GM23248 (cell line): ENCODE measurements at places on chromosomes 3 and 15.
A peak's percentile ranks its signal among the peaks of the same experiment; 100 is the strongest.

GRCh38 chr15:62777671-62778070, 264.9 kb upstream of the TPM1 start:
- DNase-seq: peak; percentile 64

DNA sequence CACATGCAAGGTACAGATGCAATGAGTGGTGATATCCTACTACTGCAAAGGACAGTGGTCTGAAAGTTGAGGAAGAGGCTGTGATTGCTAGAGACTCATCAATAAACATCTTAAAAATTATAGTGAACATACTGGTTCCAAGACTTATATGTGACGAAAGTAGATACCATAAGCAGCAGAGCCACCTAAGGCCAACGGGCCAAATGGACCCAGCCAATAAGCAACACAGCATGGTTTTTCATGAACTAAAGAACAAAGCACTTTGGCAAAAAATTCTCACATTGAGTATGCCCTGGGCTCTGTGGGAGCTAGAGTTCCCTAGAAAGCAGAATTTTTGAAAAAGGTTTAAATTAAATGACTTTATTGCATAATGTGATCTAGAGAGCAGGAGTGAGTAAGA, 272.1 kb downstream of the SI start:
- peak; percentile 3 for DNase-seq

DNA sequence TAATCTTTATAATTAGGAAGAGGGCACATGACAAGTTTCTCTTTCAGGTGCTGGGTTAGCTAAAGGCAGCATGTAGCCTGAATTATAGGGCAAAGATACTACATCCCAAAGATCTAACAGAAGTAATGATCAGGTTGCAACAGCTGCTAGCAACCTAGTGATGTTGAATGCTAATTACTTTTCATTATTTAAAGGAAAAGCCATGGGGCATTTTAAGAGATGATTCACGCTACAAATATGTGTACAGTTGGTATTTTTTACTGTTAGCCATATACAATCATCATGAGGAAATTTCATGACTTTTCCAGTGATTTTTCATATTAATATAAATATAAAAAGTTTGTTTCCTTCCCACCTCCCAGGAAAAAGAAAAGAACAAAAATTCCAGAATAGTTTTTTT, 43.0 kb downstream of the NEK10 start:
- peak; percentile 63 for DNase-seq

DNA sequence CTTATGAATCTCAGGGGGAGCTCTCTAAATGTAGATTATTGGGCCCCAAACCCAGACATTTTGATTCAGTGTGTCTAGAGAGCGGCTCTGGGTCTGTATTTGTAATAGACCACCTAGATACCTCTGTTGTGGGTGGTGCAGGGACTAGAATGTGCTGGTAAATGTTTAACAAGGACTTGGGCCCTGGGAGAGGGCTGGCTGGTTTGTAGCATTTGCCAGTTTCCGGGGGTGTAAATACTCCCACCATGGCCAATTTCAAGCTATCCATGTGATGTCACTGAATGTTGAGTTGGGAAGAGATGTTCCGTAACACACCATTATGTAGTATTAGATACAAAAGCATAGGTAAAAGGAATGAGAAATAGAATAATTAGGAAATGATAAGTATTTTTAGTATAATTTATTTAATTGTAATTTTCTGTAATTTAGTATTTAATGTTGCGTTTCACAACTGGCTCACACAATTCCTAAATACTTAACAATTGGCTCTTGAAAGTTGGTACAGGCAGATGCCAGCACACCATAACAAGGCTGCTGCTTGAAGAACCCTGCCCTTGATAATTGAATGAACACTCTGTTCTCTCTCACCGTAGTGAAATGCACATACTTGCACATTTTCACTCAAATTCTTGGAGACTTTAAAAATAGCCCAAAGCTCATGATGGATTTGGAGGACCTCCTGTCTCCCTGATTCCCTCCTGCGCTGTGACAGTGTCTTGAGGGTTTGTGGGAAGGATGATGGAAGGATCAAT, 359.2 kb upstream of the PROK2 start:
- no peak for DNase-seq

DNA sequence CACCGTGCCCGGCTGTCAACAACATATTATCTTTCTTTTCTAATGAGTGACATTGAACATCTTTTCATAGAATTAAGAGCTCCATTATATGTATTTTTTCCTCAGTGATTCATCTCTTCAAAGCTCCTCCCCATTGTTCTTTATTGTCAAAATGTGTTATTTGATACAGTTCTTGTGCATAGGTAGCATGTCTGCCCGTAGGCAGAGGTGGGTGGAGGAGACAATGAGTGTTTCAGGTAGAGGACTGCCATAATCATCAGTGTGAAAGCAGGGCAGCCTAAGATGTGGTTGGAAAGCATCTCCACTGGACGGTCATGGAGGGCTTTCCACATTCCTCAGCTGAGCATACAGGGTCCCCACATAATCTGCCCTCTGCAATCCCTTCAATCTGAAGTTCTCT, 452.0 kb upstream of the MCTP2 start:
- DNase-seq: no peak

DNA sequence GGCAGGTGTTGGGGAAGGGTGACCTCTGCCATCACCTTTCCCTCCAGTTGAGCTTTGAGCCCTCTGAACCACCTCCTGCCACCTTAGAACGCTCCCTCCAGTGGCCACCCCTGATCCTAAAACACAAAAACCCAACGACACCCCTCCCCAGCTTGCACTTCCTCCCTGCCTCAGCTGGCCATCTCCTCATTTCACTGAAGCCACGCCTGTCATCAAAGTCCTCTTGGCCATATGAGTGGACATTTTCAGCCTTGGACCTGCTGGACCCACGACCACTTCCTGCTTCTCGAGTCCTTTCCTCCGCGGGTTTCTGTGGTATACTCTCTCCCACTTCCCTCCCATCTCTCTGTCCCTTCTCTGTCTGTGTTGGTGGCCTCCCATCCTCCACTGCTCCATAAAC, 48.5 kb upstream of the NR2C2 start:
- no peak for DNase-seq

DNA sequence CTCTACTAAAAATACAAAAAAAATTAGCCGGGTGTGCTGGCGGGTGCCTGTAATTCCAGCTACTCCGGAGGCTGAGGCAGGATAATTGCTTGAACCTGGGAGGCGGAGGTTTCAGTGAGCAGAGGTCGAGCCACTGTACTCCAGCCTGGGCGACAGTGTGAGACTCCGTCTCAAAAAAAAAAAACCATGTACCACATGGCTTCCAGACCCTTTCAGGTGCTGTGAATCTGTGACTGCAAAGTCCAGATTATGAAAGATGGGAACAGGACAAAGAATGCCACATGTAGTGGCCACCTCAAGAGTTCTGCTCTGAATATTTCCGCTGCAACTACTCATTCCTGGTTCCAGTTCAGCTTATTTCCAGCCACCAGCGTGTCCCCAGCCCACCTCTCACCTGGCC, 8.4 kb upstream of the DCAF1 start:
- DNase-seq: no peak

DNA sequence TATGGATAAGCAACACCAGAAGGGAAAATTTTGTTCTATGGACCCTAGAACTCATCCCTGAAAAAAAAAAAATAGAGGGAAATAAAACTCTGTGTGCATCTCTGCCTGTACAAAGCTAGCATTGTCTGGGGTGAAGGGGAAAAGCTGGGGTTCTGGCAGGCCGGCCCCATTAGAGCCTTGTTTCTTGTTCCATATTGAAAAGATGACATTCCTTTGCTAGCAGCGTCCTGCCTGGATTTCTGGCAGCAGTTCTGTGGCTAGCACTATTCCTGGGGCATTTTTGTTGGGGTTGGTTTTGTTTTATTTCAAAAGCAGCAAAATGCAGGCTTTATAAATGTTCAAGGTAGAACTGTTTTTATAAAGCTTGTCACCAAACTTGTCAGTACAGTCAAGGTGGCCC, 45.2 kb downstream of the RARB start:
- peak; percentile 8 for DNase-seq

GRCh38 chr3:48929358-48930035, 10.9 kb downstream of the ARIH2 start:
- DNase-seq: no peak

GRCh38 chr3:57077630-57078343, 17.3 kb downstream of the SPATA12 start:
- no peak for DNase-seq

- DNase-seq: peak; percentile 56
Observed at GRCh38 chr3:124059580-124059979, 67.7 kb upstream of the ROPN1 start.

DNA sequence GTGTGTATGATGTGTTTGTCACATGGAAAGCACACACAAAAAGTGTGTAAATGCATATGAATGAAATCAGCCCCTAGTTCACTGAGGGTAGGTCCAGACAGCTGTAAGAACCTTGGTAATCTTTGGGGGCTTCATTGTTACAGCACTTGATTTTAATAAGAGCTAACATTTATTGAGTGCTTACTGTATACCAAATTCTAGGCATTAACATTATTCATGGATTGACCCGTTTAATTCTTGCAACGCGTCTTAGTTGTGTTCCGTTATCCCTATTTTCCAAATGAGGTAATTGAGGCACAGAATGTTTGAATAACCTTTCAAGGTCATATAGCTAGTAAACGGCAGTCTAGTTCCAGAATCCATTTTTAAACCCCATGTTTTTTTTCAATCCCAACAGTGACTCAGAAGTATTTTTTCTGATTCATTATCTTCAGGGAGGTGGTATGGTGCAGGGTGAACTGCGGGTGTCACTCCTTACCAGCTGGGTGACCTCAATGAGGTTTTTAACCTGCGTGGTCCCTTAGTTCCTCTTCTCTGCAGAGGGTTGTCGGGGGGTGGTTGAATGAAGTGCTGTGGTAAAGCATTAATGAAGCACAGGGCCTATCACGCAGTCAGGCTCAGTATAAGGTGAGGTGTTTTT, 14.2 kb downstream of the RAB8B start:
- DNase-seq: peak; percentile 39

DNA sequence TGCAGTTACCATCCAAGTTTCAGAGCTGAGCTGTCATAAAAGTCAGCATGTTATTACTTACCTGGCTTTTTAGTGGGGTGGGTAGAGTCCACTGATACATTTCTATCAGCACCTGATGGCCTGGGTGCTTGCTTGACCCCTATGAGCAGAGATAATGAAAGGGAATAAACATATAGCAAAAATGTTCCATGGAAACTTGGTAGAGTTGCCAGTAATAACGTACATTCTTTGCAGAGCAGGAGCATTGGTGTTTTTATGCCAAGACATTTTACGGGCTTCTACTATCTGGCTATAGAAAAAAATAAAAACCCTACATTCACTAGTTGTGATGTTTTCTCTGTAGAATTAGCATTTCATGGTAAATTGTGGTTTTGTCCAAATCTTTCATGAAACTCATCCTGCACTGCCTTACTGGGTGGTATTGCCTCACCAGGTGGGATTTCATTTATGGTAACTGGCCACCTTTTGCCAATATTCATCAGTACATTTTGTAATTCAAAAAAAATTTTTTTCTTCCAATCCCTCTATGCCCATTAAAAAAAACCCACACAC, 70.9 kb downstream of the TFG start:
- no peak for DNase-seq

DNA sequence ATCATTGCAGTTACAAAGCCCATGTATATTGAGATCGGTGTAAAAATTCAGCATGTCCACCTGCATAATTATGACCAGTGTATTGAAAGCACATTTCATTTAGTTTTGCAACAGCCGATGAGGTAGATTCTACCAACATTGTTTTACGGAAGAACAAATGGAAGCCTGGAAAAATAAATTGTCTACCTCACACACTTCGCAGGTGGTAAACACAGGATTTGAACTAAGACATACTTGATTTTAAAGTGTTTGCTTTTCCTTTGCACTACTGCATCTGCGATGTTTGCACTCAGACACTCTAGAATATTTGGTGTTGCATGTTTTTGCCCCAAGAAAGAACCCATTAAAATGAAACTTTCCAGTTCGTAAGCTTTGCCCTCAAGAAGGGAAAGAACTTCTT, 148.4 kb downstream of the PGPEP1L start:
- DNase-seq: no peak

GRCh38 chr3:56985460-56985859, 75.0 kb upstream of the SPATA12 start:
- no peak for DNase-seq

- peak; percentile 76 for DNase-seq
Observed at GRCh38 chr3:138935863-138936740, 10.8 kb downstream of the FOXL2 start.

DNA sequence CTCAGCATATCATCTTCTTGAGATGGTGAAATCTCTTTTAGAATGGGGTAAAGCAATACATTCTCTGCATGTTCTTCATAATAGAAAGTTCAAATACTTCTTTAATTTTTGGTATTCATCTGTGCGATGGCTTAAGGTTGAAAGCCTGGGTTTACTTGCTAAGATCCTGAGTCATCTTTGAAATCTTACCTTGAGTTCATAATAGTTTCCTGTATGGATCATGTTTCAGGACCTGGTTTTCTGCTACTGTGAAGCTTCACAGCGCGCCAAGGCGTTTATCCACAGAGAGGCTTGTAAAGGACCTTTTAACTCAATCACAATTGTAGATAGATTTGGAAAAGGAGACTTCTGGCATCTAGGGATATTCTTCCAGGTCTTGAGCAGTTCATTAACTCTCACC, 39.0 kb downstream of the MED12L start:
- DNase-seq: no peak

GRCh38 chr3:158763421-158763820, 31.2 kb upstream of the RARRES1 start:
- no peak for DNase-seq

- DNase-seq: peak; percentile 16
Observed at GRCh38 chr3:25424614-25425013, 3.4 kb upstream of the RARB start.

GRCh38 chr3:132268956-132269355, 48.3 kb upstream of the ACP3 start:
- peak; percentile 58 for DNase-seq

GRCh38 chr3:71537211-71537611, 46.3 kb downstream of the FOXP1 start:
- DNase-seq: peak; percentile 94

DNA sequence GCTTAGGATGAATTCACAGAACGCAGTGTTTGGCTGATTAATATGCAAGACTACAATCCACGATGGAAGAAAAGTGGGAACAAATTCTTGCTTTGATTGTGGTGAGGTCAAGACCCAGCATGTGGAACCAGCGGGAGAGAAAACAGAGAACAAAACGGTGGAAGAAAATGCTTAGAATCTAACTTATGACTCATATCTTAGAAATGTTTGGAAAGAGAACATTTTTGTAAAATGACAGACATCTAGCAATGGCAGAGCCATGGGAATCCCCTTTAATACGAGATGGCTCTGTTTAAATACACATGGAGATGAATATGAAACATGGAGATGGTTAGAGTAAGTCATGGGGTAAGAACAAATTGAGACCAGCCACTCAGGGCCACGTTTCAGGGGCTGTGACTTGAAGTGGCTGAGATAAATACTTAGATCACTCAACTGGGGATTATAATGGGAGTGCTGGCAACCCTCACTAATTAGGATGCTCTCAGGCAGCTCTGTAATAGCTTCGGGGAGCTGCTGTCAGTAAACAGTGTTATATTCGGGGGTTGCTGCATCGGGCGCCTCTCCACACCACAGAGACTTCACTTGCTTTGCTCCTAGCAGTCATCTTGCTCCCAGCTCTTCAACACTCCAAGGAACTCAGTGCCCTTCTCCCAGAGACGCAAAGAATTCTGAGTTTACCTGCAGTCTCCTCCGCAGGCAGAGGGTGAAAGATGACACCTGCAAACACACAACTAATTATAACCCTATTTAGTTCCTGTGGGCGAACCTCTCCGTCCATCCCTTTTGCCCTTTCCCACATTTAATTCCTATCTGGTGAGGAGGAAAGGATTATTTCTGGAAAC, 68.0 kb upstream of the ONECUT1 start:
- no peak for DNase-seq
